ENCODE measurements at places on chromosomes 2 and 18.

DNA sequence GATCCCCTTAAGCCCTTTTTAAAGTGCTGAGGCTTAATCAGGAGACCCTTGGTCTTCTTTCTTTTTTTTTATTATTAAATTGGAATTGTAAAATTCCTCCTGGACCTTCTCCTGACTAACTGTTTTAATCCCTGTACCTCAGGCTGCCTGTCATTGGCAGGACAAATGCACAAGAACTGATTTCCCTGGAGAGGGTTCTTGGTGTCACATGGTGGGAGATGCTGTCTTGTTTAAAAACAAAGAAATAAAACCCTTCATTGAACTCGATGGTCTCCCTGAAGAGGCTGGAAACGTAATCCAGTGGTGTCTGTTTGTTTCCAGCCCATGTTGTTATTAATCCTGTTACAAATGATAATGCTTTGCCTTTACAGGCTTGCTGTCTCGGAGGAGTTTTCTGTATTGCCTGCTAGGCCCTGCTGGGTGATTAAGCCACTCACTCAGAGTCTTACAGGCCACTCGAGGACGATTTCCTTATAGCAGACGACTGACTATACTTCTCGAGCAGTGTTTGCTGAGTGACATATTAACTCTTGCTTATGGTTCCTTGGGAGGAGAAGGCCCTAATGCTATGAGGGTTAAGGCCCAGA is 100.5 kb upstream of the MGAT5 start:
- DNase-seq: no peak

DNA sequence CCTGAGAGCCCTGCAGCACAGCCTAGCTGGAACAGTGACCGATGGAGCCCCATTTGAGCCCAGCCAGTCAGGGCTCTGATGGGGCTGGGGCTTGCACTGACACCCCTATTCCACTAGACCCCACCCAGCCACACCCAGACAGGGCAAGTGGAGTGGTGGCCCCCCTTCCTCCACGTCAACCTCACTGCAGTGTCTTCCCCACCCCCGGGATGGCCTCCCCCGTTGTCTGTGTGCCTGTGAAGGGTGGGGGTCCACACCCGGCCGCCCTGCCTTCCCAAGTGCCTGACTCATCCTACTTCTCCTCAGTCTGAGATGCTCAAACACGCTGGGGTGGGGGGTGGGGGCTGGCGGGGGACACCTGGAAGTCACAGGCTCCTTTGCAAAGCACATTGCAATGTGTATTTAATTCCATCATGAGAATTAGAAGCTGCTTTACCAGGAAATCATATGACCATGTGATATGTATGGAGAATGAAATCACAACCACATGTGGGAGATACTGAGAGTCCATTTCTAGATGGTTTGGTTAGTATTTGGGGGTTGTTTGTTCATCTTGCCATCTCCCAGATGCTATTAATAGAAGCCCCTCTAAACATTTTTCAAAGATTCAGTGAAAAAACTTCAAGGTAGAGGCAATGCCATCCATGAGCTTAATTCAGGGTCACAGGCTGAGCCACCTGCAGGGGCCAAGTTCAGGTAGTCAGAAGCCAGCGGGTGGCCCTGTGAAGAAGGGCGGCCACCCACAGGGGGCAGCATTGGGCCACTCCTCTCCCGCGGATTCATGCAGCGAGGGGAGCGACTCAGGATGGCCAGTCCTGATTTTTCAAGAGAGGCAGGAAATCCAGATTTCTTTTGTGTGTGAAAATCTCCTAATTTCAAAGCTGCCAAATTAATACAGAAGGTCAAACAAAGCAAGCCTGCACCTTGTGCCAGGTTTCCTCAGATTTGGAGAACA is 22.7 kb upstream of the GMPPA start:
- peak; percentile 51 for DNase-seq

DNA sequence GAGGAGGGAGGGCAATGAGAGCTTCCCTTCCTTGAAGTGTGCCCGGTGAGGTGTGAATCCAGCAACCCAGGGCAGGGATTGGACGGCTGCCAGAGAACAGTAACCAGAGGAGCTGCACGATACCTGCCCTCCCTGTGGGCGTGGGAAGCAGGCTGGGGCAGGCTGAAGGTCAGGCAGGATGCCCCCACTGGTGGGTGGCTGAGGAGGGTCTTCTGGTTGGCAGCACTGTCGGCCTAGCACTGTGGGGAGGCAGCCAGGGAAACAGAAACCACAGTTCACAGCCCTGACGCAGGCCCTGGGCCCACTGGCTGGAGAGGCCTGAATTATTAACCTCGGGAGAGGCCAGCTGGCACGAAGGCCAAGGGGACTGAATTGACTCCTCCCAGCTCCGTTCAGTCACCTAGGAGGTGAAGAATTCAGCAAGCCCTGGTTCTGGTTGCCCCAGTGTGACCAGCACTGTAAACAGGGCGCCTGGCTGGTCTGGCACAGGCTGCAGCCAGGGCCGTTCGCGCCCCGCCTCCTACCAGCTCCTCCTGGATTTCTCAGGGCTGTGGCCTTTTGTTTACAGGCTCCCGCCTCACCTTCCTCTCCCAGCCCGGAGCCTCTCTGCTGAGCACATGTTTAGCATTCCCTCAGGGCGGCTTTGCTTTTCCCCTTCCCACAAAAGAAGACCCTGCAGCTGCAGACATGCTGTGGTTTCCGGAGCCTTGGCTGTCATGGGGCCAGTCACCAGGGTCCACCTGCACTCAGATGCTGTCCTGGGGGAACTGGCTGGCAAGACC is 97.8 kb downstream of the B3GNT2 start:
- no peak for DNase-seq

GRCh38 chr2:66724241-66724640 is 289.3 kb downstream of the MEIS1 start:
- DNase-seq: no peak

DNA sequence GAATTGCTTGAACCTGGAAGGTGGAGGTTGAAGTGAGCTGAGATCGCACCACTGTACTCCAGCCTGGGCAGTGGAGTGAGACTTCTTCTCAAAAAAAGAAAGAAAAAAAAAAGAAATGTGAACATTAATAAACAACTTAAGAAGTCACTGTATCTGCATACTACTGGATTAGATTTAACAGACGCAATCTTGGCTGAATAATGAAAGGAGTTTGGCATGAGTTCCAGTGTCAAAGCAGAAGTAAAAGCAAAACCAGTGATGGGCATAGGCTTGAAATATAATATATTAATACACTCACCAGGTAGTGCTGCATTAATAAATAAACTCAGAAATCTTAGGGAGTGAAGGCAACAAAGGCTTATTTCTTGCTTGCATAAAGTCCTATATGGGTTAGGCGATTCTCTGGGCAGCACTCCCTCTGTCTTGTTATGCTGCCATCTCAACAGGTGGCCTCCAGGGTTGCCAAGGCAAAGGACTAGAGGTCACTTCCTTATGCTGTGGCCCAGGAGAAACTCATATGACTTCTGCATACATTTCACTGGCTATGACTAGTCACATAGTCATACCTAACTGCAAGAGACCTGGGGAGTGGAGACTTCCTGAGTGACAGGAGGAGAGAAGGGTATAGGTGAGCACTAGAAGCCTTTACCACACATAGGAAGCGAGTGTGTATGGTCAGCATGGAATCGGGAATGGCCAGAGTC is 296.2 kb upstream of the SPRED2 start:
- no peak for DNase-seq

All from CD4-positive, alpha-beta T cell treated with Interleukin-10 for 1 hour (primary cell).